ENCODE measurements at places on chromosomes 3 and 15.

GRCh38 chr3:25142609-25143355 lies 285.3 kb upstream of the RARB start:
- DNase-seq, result no peak

GRCh38 chr3:182697345-182697919 lies 95.9 kb upstream of the ATP11B start:
- DNase-seq, result no peak

- DNase-seq, result no peak
Observed at GRCh38 chr15:64755427-64755940, 19.9 kb downstream of the RBPMS2 start.

DNA sequence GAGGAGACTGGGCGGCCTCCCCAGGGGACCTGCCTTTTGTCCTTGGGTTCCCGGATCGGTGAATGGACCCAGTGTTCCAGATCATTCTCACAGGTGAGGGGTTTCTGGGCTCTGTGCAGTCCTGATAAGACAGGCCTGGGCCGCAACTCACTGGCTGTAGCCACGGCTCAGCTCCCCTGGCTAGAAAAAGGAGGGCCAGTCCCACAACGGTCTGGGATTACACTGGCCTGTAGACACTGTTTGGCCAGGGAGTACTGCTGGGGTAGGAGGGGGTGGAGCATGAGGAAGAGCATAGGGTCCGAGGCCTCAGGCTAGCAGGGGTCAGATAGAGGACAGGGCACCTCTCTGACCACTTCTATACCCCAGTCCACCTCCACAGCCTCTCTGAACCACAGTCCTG lies 21.0 kb upstream of the TICRR start:
- no peak for DNase-seq

GRCh38 chr3:161449785-161450184 lies 46.8 kb upstream of the OTOL1 start:
- no peak for DNase-seq

DNA sequence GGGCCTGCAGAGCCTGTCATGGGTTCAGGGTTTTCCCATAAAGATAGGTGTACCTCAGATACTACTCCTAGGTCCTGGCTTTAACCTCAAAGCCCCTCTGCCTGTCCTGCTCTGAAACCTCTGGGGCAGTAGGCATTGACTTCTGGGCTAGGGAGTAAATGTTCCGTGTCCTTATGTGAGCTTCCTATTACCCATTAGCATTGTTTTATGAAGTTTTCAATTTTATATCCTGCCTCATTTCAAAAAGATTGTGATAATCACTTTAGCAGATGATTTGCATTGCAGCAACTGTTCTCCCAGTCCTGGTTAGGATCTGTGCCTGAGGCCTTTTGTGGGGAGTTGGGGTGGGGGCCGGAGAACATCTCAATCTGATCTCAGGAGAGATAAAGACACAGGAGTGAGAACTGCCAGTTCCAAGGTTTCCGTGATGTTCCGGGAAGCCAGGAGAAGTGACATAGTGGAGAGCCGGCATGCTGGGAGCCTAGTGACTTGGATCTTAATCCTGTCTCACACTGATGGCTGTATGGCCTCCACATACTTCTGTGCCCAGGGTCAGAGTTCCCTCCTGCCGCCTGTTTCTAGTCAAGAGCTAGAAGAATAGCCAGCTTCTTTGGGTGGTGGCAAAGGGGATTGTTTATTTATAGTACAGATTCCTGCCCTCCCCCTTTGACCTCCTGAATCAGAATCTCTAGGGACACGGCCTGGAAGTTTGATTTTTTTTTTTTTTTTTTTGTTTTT lies 10.6 kb downstream of the TPM1 start:
- no peak for DNase-seq

DNA sequence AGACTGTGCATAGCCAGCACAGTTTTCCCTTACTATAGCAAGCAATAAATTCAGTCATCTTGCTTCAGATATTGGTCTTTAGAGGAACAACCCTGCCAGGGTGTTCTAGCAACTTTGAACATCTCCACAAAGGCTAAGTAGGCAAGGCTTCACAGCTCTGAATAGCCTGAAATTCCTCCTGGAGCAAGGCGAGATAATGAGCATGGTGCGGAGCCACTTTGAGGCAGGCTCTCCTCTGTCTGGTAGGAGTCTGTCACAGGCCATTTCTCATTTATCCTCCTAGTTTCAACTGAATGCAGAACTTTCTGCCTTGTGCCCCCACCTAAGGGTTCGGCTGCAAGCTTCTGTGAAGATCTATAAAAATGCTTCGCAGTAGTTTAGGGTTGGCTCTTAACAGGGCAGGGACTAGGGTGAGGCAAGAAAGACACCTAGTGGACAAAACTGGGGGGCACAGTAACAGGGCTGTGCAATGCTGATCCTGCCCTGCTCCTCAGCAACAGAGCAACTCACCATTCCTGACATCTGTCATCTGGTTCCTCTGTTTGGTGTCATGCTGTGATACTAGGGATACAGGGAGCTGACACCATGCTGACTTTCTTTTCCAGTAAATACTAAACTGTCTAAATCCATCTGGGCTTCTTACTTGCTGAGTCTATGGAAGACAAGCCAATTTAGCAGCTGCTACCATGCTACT lies 16.6 kb upstream of the EHHADH start:
- DNase-seq, result no peak

GRCh38 chr15:93088200-93088980 lies 621 bp downstream of the RGMA start:
- peak; percentile 40 for DNase-seq

GRCh38 chr3:71653414-71653807 lies 69.9 kb upstream of the FOXP1 start:
- no peak for DNase-seq

GRCh38 chr3:37308247-37308646 lies 133.9 kb upstream of the LRRFIP2 start:
- DNase-seq, result no peak

DNA sequence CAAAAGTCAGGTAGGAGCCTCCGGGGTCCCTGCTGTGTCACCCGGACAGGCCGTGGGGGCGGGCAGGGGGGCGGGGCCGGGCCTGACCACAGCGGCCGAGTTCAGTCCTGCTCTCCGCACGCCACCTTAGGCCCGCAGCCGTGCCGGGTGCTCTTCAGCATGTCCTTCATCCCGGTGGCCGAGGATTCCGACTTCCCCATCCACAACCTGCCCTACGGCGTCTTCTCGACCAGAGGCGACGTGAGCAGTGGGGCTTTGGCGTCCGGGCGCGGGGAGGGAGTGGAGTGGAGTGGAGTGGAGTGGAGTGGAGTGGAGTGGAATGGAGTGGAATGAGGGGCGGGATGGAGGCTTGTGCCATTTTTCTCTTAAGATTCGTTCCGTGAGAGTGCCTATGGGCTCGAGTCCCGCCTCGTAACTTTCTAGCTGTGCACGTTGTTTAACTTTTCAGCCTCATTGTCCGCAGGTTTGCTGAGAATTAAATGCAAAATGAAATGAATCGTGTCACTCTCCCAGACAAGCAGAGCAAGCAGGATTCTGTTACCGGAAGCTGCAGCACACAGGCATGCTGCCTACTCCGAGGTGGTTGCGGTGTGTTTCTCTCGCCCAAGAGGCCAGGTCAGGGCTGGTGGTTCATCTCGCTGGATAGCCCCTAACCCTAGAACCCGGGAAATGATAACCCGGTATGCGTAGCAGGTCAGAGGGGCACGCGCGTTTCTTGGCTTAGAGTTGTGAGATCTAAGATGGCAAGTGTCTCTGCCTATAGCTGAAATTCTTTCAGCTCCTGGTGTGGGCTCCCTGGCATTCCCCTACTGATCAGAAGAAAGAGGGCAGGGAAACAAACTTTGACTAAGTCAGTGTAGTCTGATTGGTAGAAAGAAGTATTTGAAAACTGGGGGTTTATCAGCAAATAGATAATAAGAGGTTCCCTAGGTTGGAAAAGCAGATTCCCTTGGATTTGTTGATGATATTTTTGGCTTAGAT lies at the start of gene FAH:
FAH (plus strand) TSS at position 104 of the 981 bp plus-strand sequence; CDS start at position 160, 56 bp downstream.
- DNase-seq, result peak; percentile 65

GRCh38 chr15:65887565-65887964 lies 18.3 kb downstream of the RAB11A start:
- peak; percentile 67 for DNase-seq

- DNase-seq, result no peak
Observed at GRCh38 chr3:176349706-176350105, 847.6 kb downstream of the TBL1XR1 start.

- no peak for DNase-seq
Observed at GRCh38 chr15:60115579-60116380, 111.7 kb downstream of the FOXB1 start.

- no peak for DNase-seq
Observed at GRCh38 chr3:168598250-168598649, 502.5 kb upstream of the GOLIM4 start.

- DNase-seq, result no peak
Observed at GRCh38 chr3:74630602-74631001, 16.1 kb upstream of the CNTN3 start.

- no peak for DNase-seq
Observed at GRCh38 chr3:194739498-194740284, 54.0 kb downstream of the FAM43A start.

DNA sequence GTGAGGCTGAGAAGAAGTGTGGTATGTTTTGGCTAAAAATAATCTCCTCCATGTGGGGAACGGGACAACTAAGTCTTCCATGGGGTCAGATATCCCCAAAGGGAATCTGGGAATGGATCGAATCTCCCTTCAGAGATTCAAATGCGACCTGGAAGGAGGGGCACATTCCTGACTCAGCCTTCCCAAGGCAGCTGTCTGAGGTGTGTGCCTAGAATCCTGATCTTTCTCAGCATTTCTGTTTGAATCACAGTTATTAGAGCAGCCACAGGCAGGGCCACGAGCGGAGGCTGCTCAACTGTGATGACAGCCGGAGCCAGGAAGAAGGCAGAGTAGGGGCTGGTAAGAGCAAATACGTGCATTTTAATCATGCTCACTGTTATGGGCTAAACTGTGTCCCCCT lies 135.1 kb downstream of the ADAMTS17 start:
- DNase-seq, result no peak

- no peak for DNase-seq
Observed at GRCh38 chr3:32969656-32970055, 18.2 kb downstream of the CCR4 start.

Measured in activated CD4-positive, alpha-beta T cell treated with anti-CD3 and anti-CD28 coated beads for 36 hours (primary cell).